ENCODE measurements at places on chromosomes 7 and 10. TPM values are rescaled to one million over a fixed set of nuclear protein-coding genes. Genes with fewer than 3 reads are reported as not detected.

- DNase-seq: no peak
Measured at GRCh38 chr10:62046522-62047227, 145.2 kb downstream of the ARID5B start.

DNA sequence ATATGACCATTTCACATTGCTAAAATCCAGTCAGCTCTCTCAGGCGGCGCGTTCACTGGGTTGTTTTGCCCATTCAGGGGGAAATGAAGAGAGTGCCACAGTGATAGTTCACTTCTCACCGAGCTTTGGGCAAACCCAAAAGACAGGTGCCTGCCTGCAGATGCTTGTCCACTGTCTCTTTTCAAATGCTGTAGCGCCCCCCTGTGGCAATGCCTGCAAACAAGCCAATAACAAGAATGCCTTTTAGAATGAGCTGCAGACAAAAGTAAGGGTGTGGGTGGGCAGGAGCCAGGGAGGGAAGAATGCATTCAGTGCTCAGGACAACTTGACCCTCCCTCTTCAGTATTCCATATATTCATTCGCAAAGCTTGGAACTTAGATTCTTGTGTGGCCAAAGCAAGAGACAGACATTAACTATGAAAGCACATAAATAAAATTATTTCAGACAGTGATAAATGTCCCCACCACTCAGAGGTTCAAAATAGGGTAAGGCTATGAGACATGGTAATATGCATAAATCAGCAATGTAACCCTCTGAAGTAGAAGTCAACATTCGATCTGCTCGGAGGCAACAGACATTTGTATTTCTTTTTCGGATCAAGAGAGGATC lies 86.9 kb downstream of the JAZF1 start:
- peak; percentile 82 for DNase-seq

- no peak for DNase-seq
Measured at GRCh38 chr7:151993977-151994676, 31.3 kb upstream of the GALNT11 start.

DNA sequence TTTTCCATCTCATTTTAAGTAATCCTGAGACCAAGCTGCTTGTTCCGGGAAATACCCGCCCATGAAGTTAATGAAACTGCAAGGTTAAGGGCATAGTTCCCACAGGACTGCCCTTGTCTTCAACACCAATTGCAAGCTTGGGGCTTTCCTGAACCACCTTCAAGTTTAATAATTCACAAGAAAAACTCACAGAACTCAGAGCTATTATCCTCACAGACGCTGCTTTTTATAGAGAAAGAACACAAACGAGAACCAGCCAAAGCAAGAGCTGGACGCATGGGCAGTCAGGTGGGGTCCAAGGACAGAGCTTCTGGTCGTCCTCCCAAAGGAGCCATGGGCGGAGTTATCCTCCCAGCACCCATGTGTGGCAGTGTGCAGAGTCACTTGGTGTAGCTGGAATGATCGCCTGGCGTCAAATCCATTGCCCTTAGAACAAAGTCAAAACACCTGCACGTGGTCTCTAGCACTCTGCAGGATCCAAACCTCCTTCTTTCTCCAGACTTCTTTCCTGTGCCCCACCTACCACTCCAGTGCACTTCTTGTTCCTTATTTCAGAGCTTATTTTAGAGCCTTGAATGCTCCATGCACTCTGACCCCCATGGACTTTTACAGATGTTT lies 56.7 kb downstream of the SNX10 start:
- DNase-seq: no peak

- no peak for DNase-seq
Measured at GRCh38 chr10:3655528-3655927, 129.5 kb downstream of the KLF6 start.

DNA sequence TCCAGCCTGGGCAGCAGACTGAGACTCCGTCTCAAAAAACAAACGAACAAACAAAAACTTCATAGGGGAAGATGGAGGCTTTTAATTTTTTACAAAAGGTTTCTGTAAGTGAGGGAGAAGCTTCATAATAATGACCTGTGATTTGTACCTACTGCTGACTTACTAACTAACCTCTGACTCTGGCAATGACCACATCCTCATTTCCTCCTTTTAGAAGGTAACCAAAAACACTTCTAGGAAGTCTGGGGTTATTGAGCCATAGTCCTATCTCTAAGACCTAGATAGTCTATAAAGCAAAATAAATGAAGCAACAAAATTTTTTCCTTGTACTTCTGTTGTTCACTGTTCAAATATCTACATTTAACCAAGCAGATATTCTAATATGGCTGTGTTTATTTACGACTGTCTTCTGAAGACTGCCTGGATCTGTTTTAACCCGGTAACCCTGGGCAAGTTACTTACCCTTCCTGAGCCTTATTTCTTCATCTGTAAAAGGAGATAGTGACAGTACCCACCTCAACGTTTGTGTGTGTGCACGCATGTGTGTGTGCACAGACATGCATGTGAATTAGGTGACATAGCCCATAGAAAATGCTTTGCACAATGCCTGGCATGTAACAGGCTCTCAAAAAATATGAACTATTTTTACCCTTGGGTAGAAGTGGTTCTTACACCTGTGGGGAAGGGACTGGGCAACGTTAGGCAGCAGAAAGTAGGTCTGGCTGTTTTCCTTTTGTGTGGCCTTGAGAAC lies 30.8 kb upstream of the SMNDC1 start:
- DNase-seq: no peak

DNA sequence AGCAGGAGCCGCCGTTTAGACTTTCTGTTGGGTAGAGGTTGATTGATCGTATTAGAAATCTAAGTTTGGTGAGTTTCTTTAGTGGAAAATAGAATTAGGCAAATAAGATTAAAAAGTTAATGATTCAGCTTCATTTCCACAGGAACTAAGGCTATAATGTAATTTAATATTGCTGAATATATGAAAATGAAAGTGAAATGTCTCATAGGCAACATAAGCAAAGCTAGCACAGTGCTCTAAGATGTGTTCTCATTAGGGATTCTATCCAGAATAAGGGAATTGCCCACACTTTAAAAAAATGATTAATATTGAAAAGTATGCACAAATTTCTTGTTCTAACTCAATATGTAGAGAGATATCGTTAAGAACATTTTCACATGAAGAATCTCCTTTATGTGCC lies 47.0 kb downstream of the SRI start:
- DNase-seq: no peak

DNA sequence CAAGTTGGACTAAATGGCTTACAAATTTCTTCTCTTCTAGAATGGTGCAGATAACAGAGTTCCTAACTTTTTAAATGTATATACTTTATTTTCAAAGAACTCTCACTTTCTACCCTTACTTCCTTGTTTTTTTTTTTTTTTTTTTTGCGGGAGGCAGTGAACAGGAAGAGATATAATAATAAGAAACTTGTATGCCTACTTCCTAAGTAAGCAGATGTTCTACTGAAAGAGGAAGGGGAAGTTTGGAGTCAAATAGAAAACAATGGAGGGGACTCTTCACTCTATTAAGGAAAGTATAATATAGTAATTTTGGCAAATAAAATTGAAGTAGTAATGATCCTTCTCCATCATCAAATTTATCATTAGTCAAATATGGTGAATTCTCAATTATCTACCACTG lies 754.0 kb downstream of the KCNMA1 start:
- no peak for DNase-seq

DNA sequence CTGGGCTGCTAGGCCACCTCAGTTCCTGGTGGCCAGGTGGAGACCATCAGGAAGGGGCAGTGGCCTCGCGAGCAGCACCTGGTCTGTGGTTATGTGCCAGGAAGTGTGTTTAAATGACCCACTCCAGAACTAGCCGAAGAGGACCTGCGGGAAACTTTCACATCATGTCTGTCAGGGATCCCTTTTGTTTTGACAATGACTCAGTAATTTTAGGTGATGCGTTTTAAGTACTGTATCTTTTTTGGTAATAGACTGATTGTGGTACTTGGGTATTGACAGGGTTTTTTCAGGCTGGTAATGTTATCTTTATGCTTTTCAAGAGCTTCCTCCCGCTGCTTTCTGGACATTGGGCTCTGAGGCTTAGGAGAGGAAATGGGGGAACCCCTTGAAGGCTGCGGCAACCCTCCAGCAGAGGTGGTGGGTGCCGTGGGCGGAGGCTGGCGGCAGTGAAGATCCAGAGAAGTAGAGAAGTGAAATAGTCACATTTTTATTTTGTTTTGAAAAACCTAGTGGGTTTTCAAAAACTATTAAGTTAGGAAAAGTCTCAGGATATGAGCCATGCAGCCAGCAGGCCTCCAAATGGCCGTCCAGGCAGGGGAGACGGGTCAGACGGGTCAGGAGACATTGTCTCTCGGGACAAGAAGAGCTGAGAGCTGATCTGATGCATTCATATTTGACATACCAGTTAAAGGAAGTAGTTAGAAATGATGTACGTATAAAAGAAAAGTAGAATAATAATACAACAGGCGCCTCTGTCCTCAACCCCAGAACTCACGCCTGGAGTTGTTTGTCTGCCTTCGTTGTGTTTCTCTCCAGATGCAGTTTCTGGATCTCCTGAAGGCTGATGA lies 27.7 kb downstream of the PPP2R2D start:
- DNase-seq: peak; percentile 23

DNA sequence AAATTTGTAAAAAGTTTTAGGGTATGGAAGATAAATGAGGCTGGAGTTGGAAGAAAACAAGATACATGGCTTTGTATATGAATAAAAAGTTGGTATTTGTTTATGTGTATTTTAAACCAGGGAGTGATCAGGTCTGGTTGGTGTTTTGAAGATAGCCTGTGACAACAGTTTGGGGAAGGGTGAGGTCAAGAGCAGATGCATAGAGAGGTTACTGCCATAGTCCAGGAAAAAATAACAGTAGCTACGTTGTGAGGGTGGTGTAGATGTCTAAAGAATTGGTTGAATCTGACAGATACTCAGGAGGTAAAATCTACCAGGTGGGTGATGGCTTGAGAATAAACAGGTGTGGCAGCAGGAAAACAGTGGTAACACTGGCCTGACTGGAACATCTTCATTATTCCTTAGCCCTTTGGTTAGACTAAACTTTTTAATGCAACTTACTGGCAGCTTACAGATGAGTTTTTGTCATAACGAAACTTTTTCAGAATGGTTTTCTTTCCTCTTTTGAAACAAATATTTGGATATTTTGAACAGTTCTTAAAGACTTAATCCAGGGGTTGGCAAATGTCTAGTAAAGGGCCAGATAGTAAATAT lies 25.5 kb downstream of the ZNRF2 start:
- DNase-seq: no peak

ELN gene
- 62.8 TPM for total RNA-seq

PRSS58 gene
- not detected for total RNA-seq

CCDC172 gene
- total RNA-seq: not detected

Measured in sciatic nerve (tissue), 2 donors.